Activated CD8-positive, alpha-beta T cell treated with anti-CD3 and anti-CD28 coated beads for 36 hours (primary cell): ENCODE measurements at places on chromosomes 5 and 9. TPM values are rescaled to one million over a fixed set of nuclear protein-coding genes. Genes with fewer than 3 reads are reported as not detected.
A peak's percentile ranks its signal among the peaks of the same experiment; 100 is the strongest.

DNA sequence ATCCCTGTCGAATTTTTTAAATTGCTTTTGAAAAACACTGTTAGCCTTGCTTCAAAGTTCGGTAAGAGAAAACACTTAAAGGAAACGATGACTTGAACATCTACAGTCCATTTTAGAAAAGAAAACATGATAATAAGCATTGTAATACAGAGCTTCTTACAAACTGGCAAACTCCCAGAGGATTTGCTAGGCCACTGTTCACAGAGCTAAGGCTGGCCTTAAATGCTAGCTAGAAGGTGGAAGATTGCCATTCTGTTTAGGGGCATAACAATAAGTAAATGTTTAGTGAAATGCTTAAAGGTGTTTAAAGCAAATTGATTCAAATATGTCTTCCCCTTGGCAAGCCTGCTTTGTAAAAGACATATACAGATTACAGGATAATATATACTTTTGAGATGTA is 169.6 kb downstream of the TLE4 start:
- H3K27me3 ChIP-seq: no peaks in the 10 kb centered on the region
- H3K36me3 ChIP-seq: no peaks in the 10 kb centered on the region
- DNase-seq: no peak
- no peak overlapping the region for H3K4me3 ChIP-seq
- no peaks in the 10 kb centered on the region for H3K4me1 ChIP-seq
- H3K27ac ChIP-seq: no peak overlapping the region

DNA sequence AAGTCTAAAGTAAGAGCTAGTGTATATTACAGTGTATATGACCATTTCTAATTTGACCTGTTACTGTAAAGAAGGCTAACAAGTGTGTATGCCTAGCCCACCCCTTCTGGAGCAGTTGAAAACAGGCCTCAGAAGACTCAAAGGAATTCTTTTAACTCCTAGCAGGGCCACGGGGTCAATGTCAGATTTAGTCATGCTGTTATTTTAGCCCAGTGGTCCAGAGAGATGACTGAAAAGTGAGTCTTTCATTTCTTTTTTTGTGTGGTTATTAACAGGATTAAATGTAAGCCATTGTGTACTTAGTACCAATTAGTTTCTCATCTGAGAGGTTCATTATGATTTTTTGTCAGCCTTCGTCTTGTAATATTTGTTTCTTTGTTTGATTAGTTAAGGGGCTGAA is 24.4 kb downstream of the ZCCHC7 start:
- peaks cover 42% of the 10 kb centered on the region for H3K4me1 ChIP-seq
- no peak overlapping the region for H3K4me3 ChIP-seq
- H3K27me3 ChIP-seq: no peaks in the 10 kb centered on the region
- peaks cover 38% of the 10 kb centered on the region for H3K36me3 ChIP-seq

GRCh38 chr5:66469684-66470083 is 126.5 kb upstream of the MAST4 start:
- peaks cover 1% of the 10 kb centered on the region for H3K36me3 ChIP-seq
- peaks cover 1% of the 10 kb centered on the region for H3K27me3 ChIP-seq
- DNase-seq: no peak
- H3K4me3 ChIP-seq: no peak overlapping the region
- no peaks in the 10 kb centered on the region for H3K4me1 ChIP-seq
- no peak overlapping the region for H3K27ac ChIP-seq

- H3K27ac ChIP-seq: no peak overlapping the region
- no peak overlapping the region for H3K4me3 ChIP-seq
- H3K4me1 ChIP-seq: peaks cover 28% of the 10 kb centered on the region
- no peaks in the 10 kb centered on the region for H3K27me3 ChIP-seq
- DNase-seq: no peak
Measured at GRCh38 chr5:96712100-96712746, 50.0 kb downstream of the CAST start.

DNA sequence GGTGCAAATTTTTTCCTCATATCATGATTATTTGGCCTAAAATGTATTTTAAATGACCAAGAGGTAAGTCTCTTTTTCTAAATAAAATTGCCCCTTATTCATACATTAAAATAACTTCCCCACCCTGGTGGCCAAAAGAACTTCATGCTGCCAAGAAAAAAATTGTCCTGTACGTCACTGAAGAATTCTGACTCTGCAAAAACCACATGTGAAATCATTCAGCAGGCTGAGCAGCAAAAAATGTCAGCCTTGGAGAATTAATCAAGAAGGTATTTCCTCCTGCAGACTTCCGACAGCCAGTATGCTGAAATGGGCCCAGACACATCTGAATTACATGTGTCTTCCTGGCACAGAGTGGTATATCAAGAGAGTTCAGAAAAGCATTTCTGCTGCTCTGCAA is 94.6 kb upstream of the HMHB1 start:
- DNase-seq: no peak
- H3K27me3 ChIP-seq: no peaks in the 10 kb centered on the region
- no peaks in the 10 kb centered on the region for H3K4me1 ChIP-seq
- no peak overlapping the region for H3K27ac ChIP-seq
- H3K36me3 ChIP-seq: no peaks in the 10 kb centered on the region

DNA sequence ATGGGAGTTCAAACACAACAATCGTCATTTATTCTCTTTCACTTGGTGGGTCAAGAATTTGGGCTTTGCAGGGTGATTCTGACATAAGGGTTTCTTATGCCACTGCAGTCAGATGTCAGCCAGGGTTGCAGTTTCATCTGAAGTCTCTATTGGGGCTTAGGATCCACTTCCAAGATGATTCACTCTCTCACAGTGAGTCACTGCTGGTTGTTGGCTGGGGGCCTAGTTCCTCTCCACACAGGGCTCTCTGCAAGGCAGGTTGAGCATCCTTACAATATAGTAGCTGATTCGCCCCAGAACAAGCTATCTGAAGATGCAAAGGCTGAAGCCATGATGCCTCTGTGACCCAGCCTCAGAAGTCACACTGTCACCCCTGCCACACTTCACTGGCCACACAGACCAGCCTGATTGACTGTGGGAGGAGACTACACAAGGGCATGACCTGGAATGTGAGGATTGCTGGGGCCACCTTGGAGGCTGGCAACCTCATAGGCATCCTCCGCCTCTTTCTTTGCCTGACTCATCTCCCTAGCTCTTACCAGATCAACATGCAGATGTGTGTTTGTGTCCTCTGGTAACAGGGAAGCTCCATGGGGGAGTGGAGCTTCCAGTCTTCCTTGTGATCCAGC is 4.5 kb upstream of the CARD19 start:
- H3K27me3 ChIP-seq: no peaks in the 10 kb centered on the region
- H3K4me1 ChIP-seq: peaks cover 59% of the 10 kb centered on the region
- DNase-seq: peak; percentile 89
- H3K4me3 ChIP-seq: no peak overlapping the region

GRCh38 chr5:10351919-10352318 is 1.6 kb upstream of the MARCHF6 start:
- H3K4me3 ChIP-seq: peak overlapping the region; percentile 94
- peaks cover 2% of the 10 kb centered on the region for H3K36me3 ChIP-seq
- peak overlapping the region; percentile 98 for H3K27ac ChIP-seq
- peaks cover 24% of the 10 kb centered on the region for H3K4me1 ChIP-seq
- no peak for DNase-seq

DNA sequence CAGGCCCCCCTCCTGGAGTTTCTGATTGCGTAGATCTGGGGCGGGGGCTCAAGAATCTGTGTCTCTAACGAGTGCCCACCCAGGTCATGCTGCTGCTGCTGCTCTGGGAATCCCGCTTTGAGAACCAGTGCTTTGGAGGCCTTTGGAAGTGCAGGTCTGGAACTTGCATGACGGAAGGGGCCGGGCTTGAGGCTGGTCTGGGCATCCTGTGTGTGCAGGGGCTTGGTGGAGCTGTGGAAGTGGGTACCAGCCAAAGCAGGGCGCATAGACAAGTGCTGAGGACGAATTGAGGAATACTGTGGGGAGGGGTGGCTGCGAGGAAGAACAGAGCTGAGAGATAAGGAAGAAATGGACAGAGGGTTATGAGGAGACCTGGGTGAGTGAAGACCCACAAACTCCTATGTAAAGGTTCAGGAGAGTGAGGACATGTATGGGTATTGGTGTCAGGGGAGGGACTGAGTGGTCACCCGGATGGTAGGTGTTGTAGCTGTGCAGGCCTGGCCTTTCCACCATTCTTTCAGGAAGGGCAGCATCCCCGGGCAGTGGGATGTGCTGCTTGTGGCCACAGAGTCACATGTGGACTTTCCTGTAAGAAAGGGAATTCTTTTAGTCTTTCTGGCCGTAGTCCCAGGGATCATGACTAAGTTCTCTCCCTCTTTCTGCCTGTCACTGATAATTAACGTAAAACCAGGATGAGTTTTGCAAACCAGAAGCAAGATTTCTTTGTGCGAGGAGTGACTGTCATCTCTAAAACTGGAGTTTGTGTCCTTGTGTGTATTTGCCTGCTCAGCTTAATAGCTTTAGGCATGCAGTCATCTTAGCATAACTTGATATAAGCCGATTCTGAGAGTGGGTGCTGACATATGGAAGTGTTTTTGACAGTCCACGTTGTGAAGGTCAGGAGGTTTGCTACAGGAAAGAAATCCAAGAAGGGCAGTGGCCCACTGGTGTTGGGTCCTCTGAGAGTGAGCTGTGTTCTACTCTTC is 43.3 kb upstream of the TJP2 start:
- H3K4me3 ChIP-seq: no peak overlapping the region
- H3K4me1 ChIP-seq: no peaks in the 10 kb centered on the region
- H3K36me3 ChIP-seq: no peaks in the 10 kb centered on the region
- no peaks in the 10 kb centered on the region for H3K27me3 ChIP-seq

DNA sequence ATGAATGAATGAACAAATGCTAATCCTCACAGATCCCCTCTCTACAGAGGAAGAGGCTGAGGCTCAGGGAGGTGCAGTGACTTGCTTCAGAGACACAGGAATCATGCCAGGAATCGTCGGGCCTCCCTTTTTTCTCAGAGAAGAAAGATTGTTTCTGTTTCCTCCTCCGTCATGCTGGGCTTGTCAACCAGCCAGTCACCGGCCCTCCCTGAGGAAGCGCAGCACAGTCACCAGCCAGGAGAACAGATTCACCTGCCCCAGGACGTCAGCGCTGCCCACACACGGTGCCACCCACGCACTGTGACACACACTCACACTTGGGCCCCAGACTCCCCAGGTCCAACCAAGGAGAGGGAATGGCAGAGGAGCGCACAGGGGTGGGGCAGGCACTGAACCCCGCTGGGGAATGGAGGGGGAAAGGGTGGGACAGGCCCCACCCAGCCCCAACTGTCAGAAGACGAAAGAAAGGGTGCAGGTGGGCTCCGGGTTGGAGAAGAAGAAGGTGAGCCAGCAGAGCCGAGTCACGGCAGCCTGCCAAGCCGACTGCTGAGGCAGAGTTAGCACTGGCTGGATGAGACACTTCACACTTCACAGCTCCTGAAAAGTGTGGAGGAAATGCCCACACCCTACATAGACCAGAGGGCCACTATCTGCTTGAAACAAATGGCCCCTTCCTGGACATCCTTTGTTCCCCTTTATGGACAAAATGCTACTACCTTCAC is 13.8 kb upstream of the ERGIC1 start:
- no peak overlapping the region for H3K4me3 ChIP-seq
- DNase-seq: peak; percentile 46
- no peak overlapping the region for H3K27ac ChIP-seq

GRCh38 chr5:65952259-65952658 is 25.9 kb downstream of the ERBIN start:
- H3K4me1 ChIP-seq: peaks cover 46% of the 10 kb centered on the region
- peaks cover 19% of the 10 kb centered on the region for H3K36me3 ChIP-seq
- no peak overlapping the region for H3K27ac ChIP-seq
- DNase-seq: no peak

- no peak overlapping the region for H3K27ac ChIP-seq
- no peaks in the 10 kb centered on the region for H3K27me3 ChIP-seq
- peaks cover 35% of the 10 kb centered on the region for H3K36me3 ChIP-seq
- DNase-seq: no peak
- H3K4me3 ChIP-seq: no peak overlapping the region
Measured at GRCh38 chr9:3271581-3271980, 254.2 kb downstream of the RFX3 start.

DNA sequence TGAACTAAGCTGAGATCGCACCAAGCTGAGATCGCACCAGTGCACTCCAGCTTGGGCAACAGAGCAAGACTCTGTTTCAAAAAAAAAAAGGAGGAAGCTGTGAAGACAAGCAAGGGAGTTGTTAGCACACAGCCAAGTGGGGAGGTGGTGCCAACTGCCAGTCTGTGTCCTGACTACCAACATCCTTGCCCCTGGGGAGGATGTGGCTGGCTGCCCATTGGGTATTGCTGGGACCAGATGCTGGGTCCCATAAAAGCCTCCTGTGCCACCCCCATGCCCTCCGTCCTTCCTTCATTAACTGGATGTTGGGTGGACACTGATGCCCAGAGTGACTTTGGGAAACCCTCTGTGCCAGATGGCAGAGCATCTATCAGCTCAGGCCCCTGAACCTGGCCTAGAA is 157.1 kb upstream of the COL5A1 start:
- H3K36me3 ChIP-seq: no peaks in the 10 kb centered on the region
- no peaks in the 10 kb centered on the region for H3K4me1 ChIP-seq
- no peak overlapping the region for H3K4me3 ChIP-seq
- H3K27me3 ChIP-seq: no peaks in the 10 kb centered on the region
- no peak for DNase-seq

GRCh38 chr5:87807783-87808182 is 395.1 kb upstream of the CCNH start:
- DNase-seq: no peak
- no peaks in the 10 kb centered on the region for H3K4me1 ChIP-seq
- no peak overlapping the region for H3K27ac ChIP-seq
- H3K36me3 ChIP-seq: no peaks in the 10 kb centered on the region
- H3K27me3 ChIP-seq: peaks cover 1% of the 10 kb centered on the region

GRCh38 chr9:134870301-134870694 is 10.3 kb upstream of the FCN2 start:
- H3K4me1 ChIP-seq: no peaks in the 10 kb centered on the region
- H3K27ac ChIP-seq: no peak overlapping the region
- H3K4me3 ChIP-seq: no peak overlapping the region
- no peaks in the 10 kb centered on the region for H3K36me3 ChIP-seq
- H3K27me3 ChIP-seq: no peaks in the 10 kb centered on the region
- no peak for DNase-seq

DNA sequence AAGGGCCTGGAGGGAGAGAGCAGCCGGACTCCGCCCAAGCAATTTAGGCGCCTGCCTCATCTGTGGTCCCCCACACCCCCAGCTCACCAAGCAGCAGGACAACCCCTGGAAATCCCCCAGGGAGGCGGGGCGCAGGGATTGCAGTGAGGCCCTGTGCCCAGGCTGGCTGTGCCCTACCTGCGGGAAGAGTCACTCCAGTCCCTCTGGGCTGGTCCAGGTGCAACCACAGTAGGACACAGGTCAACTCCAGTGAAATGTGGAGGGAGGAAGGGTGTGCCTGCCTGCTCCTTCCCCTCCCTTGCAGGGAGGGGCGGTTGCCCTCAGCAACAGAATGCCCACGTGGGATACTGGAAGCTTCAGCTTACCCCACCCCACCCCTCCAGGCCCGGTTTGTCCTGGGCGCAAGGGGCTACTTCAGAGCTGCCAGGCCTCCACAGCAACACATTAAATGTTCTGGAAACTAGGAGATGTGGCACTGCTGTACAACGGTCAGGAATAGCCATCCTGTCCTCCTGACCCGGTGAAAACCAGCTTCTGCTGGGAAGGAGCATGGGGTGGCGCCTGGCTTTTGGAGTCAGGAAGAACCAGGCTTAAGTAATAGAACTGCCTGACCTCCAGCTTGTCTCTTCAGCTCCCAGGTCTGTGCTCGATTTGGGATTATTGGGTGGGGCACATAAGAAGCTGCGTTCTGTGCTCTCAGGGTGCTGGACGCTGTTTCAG is 22.5 kb downstream of the ABO start:
- no peak overlapping the region for H3K27ac ChIP-seq
- peaks cover 4% of the 10 kb centered on the region for H3K27me3 ChIP-seq
- H3K4me3 ChIP-seq: no peak overlapping the region
- no peaks in the 10 kb centered on the region for H3K36me3 ChIP-seq

Gene RELL2
- 35.6 TPM for total RNA-seq

Gene INSL6
- total RNA-seq: not detected

Gene NUDT2
- 35.3 TPM for total RNA-seq

Gene DENND4C
- total RNA-seq: 18.5 TPM

Gene SLCO4C1
- total RNA-seq: 0.38 TPM

Gene CMBL
- total RNA-seq: 1.2 TPM

Gene ACTBL2
- not detected for total RNA-seq

Gene ZBTB43
- total RNA-seq: 21.1 TPM

Gene BTNL3
- total RNA-seq: not detected
